ENCODE measurements at places on chromosomes 3 and 15. TPM values are rescaled to one million over a fixed set of nuclear protein-coding genes. Genes with fewer than 3 reads are reported as not detected.

MCF2L2 gene
- polyA plus RNA-seq: 6.7 TPM

- no peak overlapping the region for H3K27ac ChIP-seq
- no peaks in the 10 kb centered on the region for H3K36me3 ChIP-seq
- H3K27me3 ChIP-seq: no peaks in the 10 kb centered on the region
Measured at GRCh38 chr3:52428151-52429005, 16.5 kb downstream of the SEMA3G start.

DNA sequence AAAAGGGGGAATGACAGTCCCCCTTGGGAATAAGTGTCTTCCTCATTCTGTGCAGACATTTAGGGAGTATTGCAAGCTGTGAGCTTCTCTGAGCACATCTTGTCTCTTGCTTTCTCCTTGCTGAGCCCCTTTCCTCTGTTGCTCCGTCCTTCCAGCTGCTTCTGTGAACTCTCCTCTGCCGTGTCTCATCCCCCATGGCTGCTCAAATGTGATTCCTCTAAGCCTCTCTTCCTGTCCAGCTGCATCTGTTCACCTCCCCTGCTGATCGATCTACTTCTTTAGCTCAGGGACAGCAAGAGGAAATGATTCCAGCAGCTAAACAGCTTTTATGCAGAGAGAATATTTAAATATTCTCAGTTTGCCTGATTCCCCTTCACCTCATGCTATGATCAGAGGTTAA lies 328.0 kb upstream of the DNAJC19 start:
- H3K36me3 ChIP-seq: no peaks in the 10 kb centered on the region
- H3K27me3 ChIP-seq: no peaks in the 10 kb centered on the region
- no peak for DNase-seq
- no peak overlapping the region for H3K27ac ChIP-seq
- peaks cover 2% of the 10 kb centered on the region for H3K4me1 ChIP-seq
- no peak overlapping the region for H3K4me3 ChIP-seq

GRCh38 chr15:84947947-84948830 lies 33.5 kb upstream of the PDE8A start:
- H3K36me3 ChIP-seq: no peaks in the 10 kb centered on the region
- H3K27me3 ChIP-seq: no peaks in the 10 kb centered on the region
- no peaks in the 10 kb centered on the region for H3K4me1 ChIP-seq
- H3K27ac ChIP-seq: no peak overlapping the region

MYZAP gene
- polyA plus RNA-seq: 1.1 TPM

ZNF80 gene
- polyA plus RNA-seq: not detected

DNA sequence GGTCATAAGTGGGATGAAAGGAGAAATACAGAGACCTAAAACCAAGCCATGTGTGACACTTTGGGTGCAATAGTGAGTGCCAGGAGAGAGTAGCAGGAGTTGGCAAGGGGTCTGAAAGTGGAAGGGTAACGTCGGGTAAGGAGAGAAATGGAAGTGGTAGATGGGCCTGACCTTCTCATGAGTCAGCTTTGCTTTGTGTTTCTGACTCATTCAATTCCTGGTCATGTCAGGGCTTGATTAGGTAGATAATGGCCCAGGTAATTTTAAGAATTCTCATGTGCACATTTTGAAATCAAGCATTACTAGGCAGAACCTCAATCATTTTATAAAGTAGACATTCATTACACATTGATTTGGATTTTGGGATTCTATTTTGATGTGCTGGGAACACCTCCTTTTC lies 262.5 kb downstream of the SOX2 start:
- H3K4me3 ChIP-seq: no peak overlapping the region
- H3K27me3 ChIP-seq: no peaks in the 10 kb centered on the region
- H3K4me1 ChIP-seq: no peaks in the 10 kb centered on the region

DNA sequence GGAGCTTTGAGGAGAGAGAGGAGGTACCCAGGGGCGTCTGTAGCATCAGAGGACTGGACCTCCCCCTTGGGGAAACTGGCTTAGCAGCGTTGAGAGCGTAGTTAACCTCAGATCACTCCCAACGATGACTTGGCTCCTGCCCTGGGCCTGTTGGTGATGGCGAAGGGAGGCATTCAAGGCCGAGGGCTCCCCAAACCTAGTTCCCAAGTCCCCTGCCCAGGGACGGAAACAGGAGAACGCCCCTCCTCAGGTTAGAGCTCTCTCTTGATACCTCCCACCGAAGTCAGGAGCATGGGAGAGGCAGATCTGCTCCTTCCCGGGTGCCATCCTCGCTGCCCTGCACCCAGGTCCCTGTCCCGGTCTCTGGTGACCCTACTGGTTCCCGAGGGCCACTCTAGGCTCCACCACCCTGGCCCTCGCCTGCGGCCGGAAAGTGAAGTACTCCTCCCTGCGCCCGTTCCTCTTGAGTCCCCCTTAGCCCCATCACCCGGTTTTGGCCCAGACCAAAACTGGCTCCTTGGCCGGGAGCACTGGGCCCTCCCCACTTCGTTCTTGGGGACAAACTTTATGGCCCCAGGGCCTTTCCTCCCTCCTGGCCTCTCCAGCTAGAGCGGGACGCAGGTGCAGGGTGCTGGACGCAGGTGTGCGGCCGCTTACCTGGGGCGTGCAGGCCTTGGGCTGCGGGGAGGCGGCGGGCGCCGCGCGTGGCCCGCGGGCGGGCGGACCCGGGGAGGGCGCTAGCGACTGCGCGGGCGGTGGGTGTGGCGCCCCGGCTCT lies 2.6 kb upstream of the SKOR1 start:
- peaks cover 100% of the 10 kb centered on the region for H3K27me3 ChIP-seq
- H3K4me3 ChIP-seq: peak overlapping the region; percentile 53
- peak; percentile 73 for DNase-seq
- H3K36me3 ChIP-seq: no peaks in the 10 kb centered on the region

DNA sequence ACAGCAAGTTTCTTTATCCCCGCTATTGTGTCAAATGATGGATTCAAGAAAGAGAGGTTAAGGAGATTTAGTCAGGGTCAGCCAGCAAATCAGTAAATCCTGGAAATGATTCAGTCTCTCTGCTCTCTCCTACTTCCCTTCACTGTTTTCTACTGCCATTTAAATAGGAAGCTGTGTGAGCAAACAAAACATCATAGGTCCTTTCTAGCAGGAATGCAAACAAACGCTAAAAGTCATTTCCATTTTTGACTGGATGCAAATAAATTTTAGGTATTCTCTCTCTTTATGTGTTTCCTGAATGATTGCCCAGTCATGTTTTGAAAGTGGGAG lies 299.4 kb upstream of the RORA start:
- 0 out of 2 replicates have a peak overlapping the region, but pooled peaks have one; percentile 68 for H3K27ac ChIP-seq
- 0 out of 2 replicates have a peak overlapping the region, but pooled peaks have one; percentile 19 for H3K4me3 ChIP-seq
- no peaks in the 10 kb centered on the region for H3K36me3 ChIP-seq
- DNase-seq: peak; percentile 20
- H3K27me3 ChIP-seq: no peaks in the 10 kb centered on the region

GRCh38 chr15:66323312-66323928 lies 30.1 kb downstream of the DIS3L start:
- H3K4me3 ChIP-seq: no peak overlapping the region
- DNase-seq: peak; percentile 13
- peaks cover 13% of the 10 kb centered on the region for H3K36me3 ChIP-seq
- no peaks in the 10 kb centered on the region for H3K27me3 ChIP-seq

- no peak for DNase-seq
- H3K27me3 ChIP-seq: no peaks in the 10 kb centered on the region
- H3K36me3 ChIP-seq: no peaks in the 10 kb centered on the region
- H3K27ac ChIP-seq: no peak overlapping the region
Measured at GRCh38 chr3:136075811-136076210, 110.3 kb downstream of the PPP2R3A start.

- DNase-seq: no peak
- H3K4me3 ChIP-seq: no peak overlapping the region
- H3K27me3 ChIP-seq: no peaks in the 10 kb centered on the region
- H3K27ac ChIP-seq: no peak overlapping the region
Measured at GRCh38 chr3:46186471-46187340, 21.4 kb downstream of the CCR1 start.

DNA sequence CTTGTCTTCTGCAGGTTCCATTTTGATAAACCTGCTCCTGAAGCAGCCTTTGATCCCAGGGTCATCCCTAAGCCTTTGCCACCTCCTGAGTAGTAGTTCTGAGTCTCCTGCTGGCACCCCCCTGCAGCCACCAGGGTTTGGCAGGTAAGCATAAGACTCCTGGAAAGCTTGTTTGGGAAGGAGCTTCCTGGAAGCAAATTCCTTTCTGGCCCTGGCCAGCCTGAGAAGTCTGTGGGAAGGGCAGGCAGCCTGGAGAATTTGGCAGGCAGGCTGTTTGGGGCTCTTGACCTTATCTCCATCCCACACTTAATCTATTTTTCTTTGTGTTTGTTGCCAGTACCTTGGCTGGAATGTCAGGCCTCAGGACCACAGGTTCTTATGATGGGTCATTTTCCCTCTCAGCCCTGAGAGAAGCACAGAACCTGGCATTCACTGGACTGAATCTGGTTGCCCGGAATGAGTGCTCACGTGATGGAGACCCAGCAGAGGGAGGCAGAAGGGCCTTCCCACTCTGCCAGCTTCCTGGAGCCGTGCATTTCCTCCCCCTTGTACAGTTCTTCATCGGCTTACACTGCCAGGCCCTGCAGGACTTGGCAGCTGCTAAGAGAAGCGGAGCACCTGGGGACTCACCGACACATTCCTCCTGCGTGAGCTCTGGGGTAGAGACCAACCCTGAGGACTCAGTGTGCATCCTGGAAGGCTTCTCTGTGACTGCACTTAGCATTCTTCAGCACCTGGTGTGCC lies 13.4 kb downstream of the ATRIP start:
- H3K36me3 ChIP-seq: peaks cover 37% of the 10 kb centered on the region
- DNase-seq: no peak
- H3K27me3 ChIP-seq: no peaks in the 10 kb centered on the region
- no peak overlapping the region for H3K27ac ChIP-seq
- no peaks in the 10 kb centered on the region for H3K4me1 ChIP-seq

- H3K27me3 ChIP-seq: no peaks in the 10 kb centered on the region
- no peak for DNase-seq
- H3K36me3 ChIP-seq: no peaks in the 10 kb centered on the region
- no peaks in the 10 kb centered on the region for H3K4me1 ChIP-seq
Measured at GRCh38 chr3:166279636-166280035, 442.4 kb upstream of the BCHE start.

ANKRD63 gene
- polyA plus RNA-seq: not detected

KCNMB2 gene
- 0.53 TPM for polyA plus RNA-seq

DNA sequence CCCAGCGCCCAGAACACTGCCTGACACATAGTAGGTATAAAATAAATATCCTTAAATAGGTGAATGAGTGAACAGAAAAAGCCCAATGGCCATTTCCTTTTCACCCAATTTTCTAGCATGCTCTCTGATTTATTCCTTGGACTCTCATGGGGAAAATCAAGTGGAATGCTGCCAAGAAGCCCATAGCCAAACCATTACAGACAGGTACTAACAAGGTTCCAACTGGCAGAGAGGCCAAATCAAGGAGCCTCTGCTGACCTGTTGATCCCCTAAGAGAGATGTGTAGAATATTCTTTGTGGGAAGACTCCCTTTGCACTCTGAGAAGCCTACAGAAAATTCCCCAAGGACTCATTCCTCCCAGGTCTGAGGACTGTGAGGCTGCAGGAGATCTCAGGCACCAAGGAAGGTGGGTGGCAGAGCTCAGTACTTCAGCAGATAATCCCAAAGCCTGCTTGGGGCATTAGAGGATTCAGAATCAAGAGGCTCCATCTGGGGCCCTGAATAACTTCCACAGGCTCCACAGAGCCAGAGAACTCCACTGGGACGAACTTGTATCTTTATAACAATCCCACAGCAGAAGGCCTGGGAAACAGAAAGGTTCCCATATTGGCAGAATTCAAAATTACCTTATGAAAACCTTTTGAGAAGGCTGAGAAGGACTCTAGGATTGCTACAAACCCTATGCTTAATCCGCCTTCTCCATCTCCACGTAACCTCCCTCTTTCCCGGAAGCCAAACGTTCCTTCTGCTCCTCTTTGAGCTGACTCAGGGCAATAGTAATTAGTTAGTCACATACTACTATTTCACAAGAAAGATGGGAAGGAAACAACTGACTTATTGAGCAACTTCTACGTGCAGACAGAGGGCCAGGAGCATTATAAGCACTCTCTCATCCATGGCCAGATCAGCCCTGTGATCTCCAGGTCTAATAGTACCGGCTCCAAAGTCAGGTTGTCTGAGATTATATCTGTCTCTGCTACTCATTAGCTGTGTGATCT lies 34.5 kb downstream of the PRICKLE2 start:
- H3K36me3 ChIP-seq: no peaks in the 10 kb centered on the region
- H3K4me1 ChIP-seq: peaks cover 10% of the 10 kb centered on the region

GRK7 gene
- not detected for polyA plus RNA-seq

Measured in GM23338 (cell line).